ENCODE measurements at places on chromosomes 4 and X.

- DNase-seq = no peak
Measured at GRCh38 chr4:27096142-27096824, 235.6 kb downstream of the STIM2 start.

DNA sequence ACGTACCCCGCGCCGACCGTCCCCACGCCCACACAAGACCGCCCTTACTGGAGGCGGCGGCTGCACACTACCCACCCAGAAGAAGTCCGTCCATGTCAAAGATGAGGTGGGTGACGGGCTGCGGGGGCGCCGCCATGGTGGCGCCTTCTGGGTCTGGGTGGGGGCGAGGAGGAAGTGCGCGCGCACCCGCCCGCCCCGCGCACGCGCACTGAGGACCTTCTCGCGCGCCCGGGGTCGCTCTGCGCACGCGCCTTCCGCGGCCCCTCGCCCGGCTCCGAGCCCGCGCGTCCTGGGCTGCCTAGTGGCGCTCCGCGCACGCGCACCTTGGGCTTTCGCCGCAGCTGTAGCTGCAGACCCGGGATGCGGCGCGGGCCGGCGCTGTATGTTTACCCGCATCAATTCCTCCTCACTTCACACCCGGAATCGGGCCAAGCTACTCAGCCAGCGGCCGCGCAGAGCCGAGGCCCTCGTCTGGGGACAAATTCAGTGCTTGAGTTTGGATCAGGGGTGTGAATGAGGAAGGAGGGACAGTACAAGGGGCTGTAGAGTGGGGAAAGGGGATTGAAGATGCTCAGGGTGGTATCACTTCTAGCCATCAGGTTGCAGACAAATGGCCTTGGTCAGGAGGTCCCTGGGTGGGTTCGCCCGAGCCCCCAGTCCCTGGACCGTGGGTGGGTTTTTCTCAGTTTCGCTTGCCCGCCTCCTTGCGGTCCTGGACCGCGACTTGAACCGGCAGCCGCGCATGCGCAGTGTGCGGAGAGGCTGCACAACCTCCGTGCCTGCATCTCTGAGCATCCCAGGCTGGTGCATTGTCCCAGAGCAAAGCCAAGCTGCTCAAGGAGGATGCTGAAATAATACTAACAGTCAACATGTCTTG lies at the start of gene PUDP:
Gene PUDP, minus strand, starts transcription at position 176 of the 877 bp plus-strand sequence. Its CDS starts 40 bp downstream, at position 136.
- peak; percentile 86 for DNase-seq

DNA sequence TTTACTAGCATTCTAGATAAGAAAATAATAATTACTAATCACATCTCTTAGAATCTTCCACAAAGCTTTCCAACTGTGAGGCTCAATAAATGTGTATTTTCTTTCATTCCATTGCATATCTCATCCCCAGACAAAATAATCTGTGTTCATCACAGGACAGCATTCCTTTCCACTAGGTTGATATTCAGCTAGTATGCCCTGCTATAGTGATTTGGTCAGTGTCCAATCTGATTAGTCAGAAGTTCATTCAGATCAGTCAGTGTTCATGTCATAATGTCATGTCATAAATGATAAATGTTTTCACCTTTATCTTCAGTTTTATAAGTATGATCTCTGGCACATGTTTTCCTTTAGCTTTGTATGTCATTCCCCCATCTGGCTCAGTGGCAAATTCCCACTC lies 611.4 kb downstream of the KCTD8 start:
- no peak for DNase-seq

DNA sequence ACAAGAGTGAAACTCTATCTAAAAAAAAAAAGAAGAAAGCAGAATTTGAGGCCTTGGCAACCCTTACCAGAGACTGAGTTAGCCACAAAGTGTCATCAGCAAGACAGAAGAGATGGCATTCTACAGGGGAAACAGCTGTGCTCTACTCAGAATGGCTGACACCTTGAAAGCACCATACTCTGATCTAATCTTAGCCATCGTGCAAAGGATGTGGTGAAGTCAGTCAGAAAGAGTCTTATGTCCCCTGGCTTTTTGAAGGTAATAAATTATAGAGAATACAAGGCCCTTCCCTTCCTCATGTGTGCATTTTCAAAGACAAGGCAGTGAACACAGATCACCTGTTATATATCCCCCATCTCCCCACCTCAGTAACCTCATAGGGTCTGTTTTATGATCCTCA lies 13.2 kb downstream of the CLNK start:
- no peak for DNase-seq

GRCh38 chr4:176845636-176846035 lies 52.9 kb upstream of the VEGFC start:
- DNase-seq = no peak

GRCh38 chrX:23811108-23811651 lies 28.2 kb downstream of the SAT1 start:
- no peak for DNase-seq

DNA sequence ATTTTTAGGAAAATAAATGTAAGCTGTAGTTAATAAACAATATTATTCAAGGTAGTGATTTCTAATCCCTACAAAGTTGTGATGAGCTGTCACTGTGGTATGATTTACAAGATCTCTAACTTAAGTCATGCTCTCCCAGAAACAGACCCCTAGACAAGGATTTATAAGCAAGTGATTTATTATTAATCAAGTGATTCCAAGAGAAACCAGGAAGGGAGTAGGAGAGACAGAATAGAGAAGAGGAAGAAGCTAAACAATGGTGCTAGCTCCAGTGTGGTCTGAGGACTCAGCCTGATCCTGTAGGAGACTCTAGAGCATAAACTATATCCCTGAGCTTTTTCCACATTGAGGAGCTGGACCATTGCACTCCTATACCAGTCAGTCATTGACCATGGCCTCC lies 73.1 kb downstream of the SYTL5 start:
- no peak for DNase-seq

GRCh38 chrX:38639730-38640129 lies 78.4 kb downstream of the TSPAN7 start:
- DNase-seq = no peak

DNA sequence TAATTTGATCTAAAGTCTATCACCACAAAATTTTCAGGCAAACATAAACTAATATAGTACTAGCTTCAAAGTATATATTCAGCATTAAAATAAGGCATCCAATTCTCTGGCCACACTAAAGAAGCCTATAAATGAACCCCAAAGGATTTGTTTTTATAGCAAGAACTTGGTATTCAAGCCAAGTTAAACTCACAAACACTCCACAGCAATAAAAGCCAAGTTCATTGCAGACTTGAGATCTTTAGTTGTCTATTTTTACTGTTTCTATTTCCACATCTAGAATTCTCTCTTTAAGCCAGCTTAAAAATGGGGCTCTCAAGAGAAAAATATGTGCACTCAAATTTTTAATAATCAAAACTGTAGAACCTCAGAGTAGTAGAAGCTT lies 51.1 kb downstream of the WDFY3 start:
- DNase-seq = no peak

DNA sequence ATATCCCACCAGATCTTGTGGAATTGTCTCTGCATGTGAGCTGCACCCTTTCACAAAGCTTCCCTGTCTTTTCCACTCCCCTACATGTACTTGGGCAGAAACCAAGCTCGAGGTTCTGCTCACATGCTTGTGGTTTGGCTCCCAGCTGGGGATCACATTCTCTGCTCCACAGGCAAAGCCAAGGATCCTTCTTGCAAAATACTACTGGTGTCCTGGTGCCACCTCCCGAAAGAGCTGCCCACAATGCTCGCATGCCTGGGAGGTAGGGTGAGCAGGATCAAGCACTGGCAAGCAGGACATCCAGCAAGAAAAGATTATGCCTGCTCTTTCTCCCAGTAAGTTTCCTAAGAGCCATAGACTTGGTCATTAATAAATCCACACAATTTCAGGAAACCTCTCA lies 45.1 kb upstream of the PPARGC1A start:
- DNase-seq = no peak

DNA sequence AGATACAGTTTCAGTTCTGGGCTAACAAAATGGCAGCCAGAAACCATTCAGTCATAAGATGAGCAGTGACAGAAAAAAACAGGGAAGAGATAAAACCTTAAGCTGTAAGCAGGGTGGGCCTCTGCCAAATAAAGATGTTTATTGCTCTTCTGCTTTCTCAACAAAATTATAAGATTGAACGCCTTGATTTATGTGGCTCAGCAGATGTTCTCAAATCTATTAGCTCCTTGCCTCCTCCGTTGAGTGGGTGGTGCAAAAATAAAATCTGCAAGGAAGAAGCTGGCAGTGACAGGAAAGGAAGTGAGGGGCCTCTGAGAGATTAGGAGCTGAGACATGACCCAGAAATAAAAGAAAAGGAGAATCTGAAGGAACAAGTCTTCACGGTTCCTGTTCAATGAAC lies 206.6 kb downstream of the PTTG2 start:
- no peak for DNase-seq

DNA sequence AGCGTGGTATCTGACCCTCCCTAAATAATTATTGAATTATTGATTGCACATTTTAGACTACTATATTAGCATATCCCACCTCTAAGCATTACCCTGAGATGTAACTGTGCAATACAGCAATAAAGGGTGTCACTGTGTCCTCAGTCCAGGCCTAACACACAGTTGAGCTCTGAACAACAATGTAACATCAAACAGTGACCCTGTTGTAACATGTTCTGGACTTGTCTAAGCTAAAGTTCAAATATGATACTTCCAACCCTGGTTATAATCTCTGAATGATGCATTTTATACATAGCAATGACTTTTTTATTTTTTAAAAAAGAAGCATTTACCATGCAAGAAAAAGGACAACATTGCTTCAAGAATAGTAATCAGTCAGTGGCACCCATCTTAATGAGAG lies 61.6 kb upstream of the DMD start:
- no peak for DNase-seq

GRCh38 chrX:16445166-16445752 lies 204.7 kb upstream of the S100G start:
- no peak for DNase-seq
